ENCODE measurements at places on chromosomes 2 and 18. TPM values are rescaled to one million over a fixed set of nuclear protein-coding genes. Genes with fewer than 3 reads are reported as not detected.

ABCB11 gene
- polyA plus RNA-seq = not detected

INPP5D gene
- polyA plus RNA-seq = 0.43 TPM

MOGAT1 gene
- not detected for polyA plus RNA-seq

MC2R gene
- polyA plus RNA-seq = not detected

KANSL1L gene
- 8.9 TPM for polyA plus RNA-seq

SPATA3 gene
- not detected for polyA plus RNA-seq

SLC19A3 gene
- not detected for polyA plus RNA-seq

NDUFB3 gene
- polyA plus RNA-seq = 90.9 TPM

HOXD13 gene
- not detected for polyA plus RNA-seq

DSG4 gene
- polyA plus RNA-seq = not detected

RAPGEF4 gene
- 0.63 TPM for polyA plus RNA-seq

SATB2 gene
- 5.3 TPM for polyA plus RNA-seq

ACMSD gene
- not detected for polyA plus RNA-seq

ERICH2 gene
- not detected for polyA plus RNA-seq

CXCR1 gene
- not detected for polyA plus RNA-seq
